Activated CD8-positive, alpha-beta memory T cell treated with anti-CD3 and anti-CD28 coated beads for 4 hours (primary cell): ENCODE measurements at places on chromosomes 5 and 9.

DNA sequence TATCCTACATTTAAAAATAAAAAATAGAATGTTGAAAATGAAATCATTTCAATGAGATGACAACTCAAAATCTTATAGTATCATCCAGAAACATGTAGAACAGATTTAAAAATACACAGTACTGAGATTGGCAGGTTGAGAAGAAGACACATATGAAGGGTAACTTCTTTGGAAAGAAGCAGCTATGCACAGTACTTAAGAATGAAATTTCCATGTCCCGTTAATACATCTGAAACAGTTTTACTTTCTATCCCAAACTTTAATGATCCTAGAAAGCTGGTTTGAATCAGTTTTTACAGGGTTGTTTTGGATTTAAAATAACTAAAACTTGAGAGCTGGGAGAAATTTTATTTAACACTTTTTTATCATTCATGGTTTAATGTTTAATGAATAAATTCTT is 36.0 kb upstream of the ARRDC3 start:
- no peak for DNase-seq

DNA sequence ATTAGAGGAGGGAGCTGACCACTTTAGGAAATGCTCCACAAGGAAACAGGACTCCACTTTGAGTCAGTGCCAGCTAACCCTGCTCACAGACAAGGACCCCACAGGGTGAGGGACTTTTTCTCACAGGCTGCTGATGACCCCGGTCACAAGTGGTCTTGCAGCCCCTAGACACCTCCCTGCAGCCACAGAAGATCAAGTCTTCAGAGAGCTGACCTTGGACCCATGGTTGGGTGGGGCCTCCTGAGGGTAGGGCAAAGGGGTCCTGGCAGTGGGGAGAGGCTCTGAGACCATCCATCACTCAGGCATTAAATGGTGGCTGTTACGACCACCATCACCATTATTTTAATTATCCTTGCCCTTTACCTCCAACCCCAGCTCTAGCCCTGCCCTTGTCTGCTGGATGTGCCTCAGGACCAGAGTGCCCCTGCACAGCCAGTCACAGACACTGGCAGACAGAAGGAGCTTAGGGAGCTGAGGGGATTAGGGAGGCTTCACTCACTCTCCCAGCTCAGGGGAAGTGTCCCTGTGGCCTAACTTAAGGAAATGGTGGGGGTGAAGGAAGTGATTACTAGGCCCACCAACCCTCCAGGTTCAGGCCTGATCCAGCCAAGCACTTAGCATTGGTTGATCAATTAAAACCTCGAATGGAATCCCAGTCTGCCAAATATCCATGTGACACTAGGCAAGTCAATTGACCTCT is 1.6 kb downstream of the ACSL6 start:
- DNase-seq: no peak

DNA sequence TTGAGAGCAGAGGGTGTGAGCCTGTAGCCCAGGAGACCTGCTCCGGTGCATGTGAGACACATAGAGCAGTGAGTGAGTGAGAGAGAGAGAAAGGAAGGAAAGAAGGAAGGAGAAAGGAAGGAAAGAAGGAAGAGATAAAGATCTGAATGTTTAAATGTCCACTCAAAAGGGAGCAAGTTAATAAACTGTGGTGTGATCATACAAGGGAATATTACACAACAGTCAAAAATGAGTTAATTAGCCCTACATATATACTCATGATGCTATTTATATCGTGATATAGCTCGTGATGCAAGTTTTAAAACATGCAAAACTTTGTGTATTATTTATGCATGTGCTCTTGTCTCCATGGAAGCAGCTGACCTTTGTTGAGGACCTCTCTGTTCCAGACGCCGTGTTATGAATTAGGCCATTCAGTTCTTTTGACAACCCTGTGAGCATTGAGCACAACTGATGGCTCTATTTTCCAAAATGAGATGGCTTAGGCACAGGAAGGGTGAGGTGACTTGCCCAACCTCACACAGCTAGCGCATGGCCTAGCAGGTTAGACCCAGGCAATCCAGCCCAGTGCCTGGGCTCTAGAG is 70.6 kb downstream of the HMCN2 start:
- DNase-seq: no peak

DNA sequence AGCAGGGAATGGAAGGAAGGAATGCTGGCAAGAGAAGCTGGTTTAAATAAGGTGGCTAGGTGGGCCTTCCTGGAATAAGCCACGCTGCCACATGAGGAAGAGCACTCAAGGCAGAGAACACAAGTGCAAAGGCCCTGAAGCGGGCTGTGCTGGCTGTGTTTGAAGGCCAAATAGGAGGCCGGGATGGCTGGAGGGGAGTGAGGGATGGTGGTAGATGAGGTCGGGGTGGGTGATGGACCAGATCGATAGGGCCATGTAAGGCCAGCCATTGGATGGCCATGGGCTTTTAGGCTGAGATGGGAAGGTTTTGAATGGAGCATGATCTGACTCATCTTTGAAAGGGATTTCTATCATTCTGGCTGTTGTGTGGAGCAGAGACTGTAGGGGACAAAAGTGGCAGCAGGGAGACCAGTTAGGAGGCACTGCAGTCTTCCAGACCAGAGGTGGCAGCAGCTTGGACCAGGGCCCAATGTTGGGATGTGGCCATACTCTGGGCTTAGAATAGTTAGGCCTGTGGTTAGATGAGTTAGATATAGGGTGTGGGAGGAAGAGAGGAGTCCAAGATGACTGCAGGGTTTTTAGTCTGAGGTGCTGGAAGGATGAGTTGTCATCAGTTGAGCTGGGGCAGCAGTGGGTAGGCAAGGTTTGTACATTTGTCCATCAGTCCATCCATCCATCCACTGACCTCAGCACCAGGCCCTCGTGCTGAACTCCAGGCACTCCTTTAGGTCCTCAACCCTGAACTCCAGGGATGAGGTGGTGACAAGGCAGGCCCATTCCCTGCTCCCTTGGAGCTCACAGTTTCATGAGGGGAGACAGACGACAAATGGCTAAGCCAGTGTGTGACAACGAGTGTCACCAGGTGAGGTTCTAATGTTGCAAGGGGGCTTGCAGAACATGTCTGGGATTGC is 30.3 kb downstream of the NDST1 start:
- no peak for DNase-seq

DNA sequence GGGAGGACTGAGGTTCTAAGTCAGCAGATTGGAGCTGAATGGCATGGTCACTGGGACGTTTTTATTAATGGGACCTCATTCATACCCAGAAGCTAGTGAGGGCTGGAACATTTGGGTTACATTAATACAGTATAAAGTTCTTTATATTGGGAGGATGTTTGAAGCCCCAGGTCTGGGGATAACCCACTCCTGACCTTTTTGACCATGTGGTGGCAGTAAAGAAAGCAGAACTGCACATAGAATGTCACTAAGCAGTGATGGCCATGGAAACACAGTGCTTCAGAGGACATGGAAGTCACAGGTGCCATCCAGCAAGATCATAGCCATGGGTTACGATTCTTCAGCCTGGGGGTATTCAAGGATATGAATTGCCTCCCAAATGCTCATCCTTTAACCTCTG is 176.0 kb downstream of the ATP10B start:
- DNase-seq: no peak

DNA sequence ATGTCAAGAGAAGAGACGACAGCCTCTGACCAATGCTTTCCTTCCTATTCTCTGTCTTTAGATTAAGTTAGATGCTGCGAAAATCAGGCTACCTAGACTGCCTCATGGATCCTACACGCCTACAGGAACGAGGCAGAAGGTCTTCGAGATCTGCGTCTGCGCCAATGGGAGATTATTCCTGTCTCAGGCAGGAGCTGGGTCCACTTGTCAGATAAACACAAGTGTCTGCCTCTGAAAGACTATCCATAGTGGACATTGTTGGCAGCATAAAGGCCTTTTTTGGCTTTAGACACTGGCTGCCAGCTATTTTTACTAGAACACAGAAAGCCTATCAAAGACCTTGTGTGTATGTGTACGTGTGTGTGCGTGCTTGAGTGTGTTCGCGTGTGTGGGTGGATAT is 90.9 kb upstream of the PPP1R2B start:
- DNase-seq: no peak

- no peak for DNase-seq
These were observed 43.0 kb upstream of the GNAQ start for GRCh38 chr9:78074385-78075291.

GRCh38 chr5:15594977-15595568 is 95.1 kb downstream of the FBXL7 start:
- no peak for DNase-seq

DNA sequence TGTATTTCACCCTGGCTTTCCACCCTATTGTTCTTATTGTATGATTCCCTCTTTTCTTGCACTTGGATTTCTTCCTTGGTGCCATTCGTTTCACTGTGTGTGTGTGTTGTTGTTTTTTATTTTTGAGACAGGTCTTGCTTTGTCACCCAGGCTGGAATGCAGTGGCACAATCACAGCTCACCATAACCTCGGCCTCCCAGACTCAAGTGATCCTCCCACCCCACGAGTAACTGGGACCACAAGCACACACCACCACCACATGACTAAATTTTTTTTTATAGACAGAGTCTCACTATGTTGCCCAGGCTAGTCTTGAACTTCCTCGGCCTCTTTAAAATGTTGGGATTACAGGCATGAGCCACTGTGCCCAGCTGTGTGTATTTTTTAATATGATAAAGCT is 72.0 kb downstream of the MLLT3 start:
- no peak for DNase-seq

DNA sequence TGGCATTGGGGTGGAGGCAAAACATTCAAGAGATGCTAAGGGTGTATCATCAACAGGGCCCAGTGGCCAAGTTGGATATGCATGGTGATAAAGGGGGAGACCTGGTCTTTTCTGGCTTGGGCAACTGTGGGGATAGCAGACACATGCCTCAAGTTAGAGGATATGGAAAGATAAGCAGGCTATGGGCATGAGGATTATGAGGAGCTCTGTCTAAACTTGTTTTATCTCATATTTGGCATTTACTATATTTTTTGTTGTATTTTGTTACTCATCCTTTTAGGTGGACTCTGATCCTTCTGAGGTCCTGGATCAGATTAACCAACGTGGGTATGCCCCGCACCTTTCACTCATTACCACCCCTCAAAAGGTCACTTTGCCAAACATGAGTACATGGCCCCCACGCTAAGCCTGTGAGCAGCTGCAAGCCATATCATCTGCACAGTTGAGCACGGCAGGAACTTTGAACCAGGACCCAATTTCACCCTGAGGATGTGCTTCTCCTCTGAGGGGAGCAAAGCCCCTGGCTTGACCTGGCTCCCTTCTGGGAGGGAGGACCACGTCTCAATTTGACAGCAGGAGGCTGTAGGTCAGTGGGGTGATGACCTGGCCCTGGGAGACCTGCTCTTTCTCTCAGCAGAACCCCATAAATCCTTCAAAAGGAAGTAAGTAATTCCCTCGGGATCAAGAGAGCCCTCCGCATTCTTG is 71.1 kb upstream of the CD180 start:
- DNase-seq: no peak

DNA sequence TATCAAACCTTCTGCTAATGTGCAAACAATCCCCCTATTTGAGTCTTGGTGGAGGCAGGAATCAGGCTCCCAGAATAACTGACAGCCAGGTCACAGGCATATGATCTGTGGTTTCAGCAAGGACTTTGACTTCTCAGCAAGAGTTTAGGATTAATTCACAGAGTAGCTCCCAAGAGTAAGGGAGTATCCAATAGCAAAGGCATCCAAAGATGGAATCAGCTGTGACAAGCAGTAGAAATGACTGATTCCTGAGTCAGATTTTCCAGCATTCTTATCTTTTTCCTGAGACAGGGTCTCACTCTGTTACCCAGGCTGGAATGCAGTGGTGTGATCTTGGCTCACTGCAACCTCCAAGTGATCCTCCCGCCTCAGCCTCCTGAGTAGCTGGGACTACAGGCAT is 108.3 kb downstream of the EPB41L4A start:
- DNase-seq: no peak

DNA sequence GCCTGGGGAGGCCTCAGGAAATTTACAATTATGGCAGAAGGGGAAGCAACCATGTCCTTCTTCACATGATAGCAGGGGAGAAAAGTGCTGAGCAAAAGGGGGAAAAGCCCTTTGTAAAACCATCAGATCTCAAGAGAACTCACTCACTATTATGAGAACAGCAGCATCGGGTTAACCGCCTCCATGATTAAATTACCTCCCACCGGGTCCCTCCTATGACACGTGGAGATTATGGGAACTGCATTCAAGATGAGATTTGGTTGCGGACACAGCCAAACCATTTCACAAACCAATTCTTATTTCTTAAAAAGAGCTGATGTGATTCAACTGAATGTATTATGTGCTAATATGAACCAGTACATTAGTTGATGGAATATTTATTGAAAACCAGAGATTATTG is 63.9 kb downstream of the PARP8 start:
- DNase-seq: no peak

GRCh38 chr5:169521366-169521983 is 62.1 kb upstream of the SPDL1 start:
- no peak for DNase-seq

GRCh38 chr5:96714951-96715451 is 52.8 kb downstream of the CAST start:
- DNase-seq: no peak

DNA sequence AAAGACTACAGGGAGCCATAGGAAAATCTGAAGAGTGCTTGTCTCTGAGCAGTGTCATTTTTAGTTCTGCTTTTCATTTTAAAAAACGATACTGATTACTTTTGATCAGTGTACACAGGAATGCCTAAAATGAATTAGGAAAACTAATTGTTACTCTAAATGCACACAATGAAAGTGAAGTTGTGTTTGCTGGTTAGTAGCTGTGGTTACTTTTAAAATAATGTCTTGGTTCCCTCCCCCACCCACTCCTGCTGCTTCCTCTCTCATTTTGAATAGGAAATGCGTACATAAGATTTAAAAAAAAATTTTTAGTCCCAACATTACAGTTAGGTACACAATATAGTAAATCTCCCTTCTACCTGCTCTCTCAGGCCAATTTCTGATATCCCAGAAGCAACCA is 47.5 kb upstream of the PLPP1 start:
- no peak for DNase-seq

- DNase-seq: no peak
These were observed 156.2 kb upstream of the NR3C1 start for GRCh38 chr5:143559586-143560109.

DNA sequence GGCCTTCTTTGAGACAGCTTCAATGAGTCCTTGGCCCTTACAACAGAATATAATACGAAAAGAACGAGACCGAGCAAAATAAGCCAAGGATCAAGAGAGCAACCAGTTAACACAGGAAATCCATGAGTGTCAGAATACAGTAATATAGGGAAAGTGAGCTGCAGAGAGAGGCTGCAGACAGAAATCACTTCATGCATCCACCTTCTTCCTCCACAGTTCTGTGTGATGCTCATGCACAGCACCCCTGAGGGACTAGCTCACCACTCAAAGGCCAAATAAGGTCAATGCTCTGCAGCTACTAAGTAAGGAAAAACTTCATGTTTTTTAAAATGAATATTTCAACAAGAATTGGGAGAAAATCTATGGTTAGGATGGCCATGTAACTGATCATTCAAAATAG is 257.1 kb downstream of the MCTP1 start:
- no peak for DNase-seq

DNA sequence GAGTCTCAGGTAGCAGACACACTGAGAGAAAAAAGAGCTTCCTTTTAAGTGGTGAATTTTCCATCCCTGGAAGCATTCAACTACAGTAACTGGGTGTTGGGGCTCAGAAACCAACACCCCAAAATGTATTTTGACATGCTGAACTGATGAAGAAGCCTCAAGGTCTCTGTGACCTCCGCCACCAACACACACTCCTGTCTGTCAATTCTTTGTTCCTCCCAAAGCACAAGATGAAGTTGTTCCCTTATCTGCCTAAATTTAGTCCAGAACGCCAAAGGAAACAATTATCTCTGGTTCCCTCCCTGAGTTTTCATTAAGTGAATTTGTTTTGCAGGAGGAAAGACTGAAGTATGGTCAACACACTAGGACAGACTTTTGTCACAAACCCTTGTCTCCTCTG is 1.4 kb upstream of the CDKN2AIPNL start:
- no peak for DNase-seq

- no peak for DNase-seq
These were observed 113.0 kb downstream of the WNK2 start for GRCh38 chr9:93296889-93297480.
